ENCODE measurements at places on chromosomes 6 and 20.

GRCh38 chr6:137688230-137688971, 178.7 kb upstream of the TNFAIP3 start:
- DNase-seq: no peak

- DNase-seq: no peak
Measured at GRCh38 chr6:134712311-134712710, 237.6 kb downstream of the ALDH8A1 start.

DNA sequence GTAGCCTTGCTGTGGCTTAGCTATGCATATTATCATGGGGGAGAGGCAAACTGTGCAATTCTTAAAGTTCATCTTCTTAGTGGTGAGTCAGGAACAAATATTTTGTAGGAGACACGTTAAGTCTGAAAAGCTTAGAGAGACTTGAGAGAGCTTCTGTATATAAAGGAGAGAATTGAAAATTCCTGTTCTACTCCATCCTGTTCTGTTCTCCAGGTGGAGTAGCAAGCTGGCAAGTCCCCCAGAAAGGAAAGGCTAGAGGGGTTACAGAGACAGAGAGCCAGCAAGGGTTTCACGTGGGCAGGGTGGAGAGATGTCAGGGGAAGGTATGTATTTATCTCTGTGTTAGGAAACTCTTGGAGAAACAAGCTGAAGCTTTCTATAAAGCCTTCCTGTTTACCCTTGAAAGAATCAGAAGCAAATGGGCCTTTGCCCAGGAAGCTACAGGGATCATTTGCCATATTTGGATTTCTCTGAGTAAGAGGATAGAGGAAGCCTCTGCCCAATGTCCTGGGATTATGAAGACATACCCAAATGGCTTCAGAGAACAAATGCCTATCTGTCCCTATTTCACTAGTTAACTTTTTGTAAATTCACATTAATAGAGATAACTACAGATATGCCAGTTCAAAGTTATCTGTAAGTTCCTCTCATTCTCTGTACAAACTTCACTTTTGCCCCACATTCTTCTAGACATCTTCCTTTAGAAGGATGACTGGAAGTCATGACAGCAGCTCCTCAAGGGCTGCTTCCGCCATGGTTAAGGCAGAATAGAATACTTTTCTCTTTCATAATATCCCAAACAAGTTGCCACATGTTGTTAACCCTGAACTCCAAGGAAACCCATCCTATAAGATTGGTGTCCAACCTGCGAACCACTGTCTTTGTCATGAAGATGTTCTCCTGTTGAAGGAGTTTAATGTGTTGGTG, 126.7 kb upstream of the NEDD9 start:
- DNase-seq: no peak

- peak; percentile 2 for DNase-seq
Measured at GRCh38 chr6:141988954-141989705, 143.6 kb upstream of the GJE1 start.

DNA sequence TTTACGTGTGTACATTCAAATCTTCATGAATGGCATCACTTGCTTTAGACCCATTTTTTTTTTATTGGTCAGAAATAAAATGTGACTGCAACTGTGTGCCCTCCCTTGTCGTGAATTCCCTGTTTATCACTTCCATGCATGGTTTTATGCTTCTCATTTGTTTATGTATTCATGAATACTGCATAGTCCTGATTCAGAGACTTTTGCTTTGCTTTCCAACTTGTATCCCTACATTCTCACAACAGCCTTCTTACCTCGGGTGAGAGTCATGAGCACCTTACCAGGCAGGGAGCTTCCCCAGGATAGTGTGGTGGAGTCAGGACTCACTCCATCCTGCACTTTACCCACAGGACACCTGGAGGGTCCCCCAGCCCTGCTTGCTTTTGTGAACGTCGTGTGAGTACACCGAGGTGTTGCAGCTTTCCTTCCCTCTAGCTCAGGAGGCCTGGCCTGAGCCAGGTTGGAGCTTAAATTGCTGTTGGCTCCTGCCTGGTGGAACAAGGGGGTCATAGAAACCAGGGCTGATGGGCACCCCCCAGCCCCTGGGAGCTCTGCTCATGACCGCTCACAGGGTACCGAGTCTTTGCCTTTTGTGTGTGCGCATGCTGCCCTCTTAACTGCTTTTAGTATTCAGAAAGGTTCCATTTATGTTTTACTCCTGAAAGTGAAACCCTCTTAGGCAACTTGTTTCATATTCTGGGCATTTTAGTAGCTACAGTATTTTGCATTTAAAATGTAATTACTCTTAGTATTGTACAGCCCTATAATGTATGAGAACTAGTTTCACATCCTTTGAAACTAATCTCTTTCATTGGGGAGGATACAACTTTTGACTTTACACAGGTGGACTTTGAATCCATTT, 66.0 kb downstream of the CDS2 start:
- DNase-seq: no peak

DNA sequence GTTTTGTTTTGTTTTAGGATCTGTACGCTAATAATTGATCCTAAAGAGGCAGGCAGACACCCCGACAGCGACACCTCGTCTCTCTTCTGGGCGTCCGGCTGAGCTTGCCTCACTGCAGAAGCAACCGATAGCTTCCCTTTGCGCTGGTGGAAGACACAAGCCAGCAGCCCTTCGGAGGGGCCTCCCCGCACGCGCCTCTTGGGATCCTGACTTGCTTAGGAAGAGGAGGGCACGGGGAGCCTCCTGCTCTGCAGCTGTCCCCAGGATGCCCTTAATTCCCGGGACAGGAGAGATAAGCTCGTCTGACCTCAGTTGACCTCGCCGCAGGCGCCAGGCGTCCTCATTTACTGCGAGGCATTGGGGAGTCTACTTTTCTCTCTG, 94.0 kb downstream of the CD83 start:
- DNase-seq: peak; percentile 67

- DNase-seq: no peak
Measured at GRCh38 chr6:4786996-4787395, 10.8 kb downstream of the CDYL start.

GRCh38 chr6:27669295-27669623, 196.4 kb upstream of the ZNF184 start:
- DNase-seq: no peak

- peak; percentile 26 for DNase-seq
Measured at GRCh38 chr6:87925373-87926060, 122.1 kb upstream of the SPACA1 start.

- peak; percentile 95 for DNase-seq
Measured at GRCh38 chr6:41941280-41942066, at the start of gene CCND3. TSS of gene CCND3 (minus strand) at chr6:41941808. CDS start at chr6:41941649, 159 bp downstream.

DNA sequence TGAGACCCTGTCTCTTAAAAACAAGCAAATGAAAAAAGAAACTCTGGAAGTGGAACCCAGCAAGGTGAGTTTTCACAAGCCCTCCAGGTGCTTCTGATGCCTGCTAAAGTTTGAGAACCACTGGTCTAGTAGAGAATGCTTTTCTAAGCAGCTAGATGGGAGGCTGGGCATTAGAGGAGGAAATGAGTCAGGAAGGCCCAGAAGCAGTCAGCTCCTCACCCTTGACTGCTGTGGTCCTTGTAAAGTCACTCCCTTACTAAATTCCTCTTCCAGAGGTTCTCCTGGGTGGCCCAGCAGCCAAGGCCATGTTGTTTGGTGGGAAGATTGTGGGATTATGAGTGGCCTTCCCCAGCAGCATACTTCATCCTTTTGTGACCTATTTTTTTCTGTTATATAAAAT, 52.0 kb upstream of the FYN start:
- DNase-seq: no peak

DNA sequence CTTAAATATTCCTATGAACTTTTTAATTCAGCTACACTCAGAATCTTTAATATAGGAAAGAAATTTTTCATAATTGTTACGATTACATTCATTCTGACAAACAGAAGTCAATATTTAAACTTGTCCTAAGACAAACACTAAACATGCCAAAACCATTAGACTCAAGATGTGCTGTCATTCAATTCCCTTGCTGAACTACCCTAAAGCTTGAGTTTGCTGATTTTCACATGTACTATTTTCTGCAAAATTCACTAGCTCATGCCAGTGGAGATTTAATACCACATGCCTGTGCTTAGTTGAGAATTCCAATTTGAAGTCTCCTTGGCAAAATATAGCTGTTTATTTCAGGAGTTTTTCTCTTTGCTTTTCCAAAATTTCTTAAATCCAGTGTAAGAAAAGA, 448.0 kb downstream of the COL12A1 start:
- DNase-seq: no peak

DNA sequence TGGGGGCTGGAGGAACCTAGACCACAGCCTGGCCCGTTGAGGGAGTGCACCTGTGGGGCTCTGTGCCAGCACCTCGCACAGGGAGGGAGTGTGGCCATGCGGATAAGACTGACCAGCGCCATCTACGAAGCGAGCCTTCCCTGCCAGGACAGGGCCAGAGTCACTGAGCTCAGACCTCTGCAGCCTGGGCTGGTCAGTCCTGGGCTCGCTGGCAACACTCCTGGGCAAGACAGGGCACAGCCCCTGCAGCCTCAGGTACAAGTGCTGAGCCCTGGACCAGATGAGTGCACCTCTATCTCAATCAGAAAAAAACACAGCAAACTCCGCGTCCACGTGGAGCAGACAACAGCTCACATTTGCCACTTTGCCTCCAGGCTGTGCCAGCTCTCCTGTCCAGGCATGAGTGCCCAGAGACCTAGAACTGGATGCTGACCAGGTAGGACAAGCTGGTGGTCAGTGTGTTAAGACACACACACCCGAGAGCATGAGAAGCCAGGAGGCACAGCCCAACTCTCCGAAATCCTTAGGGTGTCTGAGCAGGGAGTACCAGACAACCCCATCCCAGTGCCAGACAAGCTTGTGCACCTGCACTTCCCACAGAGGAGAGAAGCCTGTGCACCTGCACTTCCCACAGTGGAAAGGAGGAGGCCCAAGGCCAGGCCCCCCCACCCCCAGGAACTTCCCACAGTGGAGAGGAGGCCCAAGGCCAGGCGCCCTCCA, 4.9 kb downstream of the ARFRP1 start:
- peak; percentile 31 for DNase-seq

DNA sequence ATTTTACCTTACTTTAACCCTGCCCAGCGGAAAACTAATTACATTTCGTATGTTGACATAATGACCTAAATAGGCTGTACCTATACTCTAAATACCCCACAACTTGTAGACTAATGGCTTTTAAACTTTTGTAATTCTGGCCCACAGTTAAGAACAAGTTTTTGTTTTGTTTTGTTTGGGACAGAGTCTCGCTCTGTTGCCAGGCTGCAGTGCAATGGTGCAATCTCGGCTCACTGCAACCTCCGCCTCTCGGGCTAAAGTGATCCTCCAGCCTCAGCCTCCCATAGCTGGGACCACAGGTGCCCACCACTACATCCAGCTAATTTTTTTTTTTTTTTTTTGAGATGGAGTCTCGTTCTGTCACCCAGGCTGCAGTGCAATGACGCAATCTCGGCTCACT, 5.7 kb upstream of the SASH1 start:
- DNase-seq: no peak

GRCh38 chr6:157941101-157941863, 40.4 kb upstream of the SYNJ2 start:
- DNase-seq: no peak

GRCh38 chr6:57195457-57195856, 23.3 kb downstream of the BAG2 start:
- no peak for DNase-seq

- no peak for DNase-seq
Measured at GRCh38 chr20:49037962-49038387, 8.1 kb upstream of the CSE1L start.

GRCh38 chr6:156345700-156346099, 431.5 kb upstream of the ARID1B start:
- DNase-seq: no peak
